ENCODE measurements at places on chromosomes 16 and 17.

- DNase-seq: no peak
These were observed 21.5 kb upstream of the KCNJ16 start for GRCh38 chr17:70053241-70054234.

GRCh38 chr17:7651097-7651664, 455 bp downstream of the ATP1B2 start:
- DNase-seq: no peak

DNA sequence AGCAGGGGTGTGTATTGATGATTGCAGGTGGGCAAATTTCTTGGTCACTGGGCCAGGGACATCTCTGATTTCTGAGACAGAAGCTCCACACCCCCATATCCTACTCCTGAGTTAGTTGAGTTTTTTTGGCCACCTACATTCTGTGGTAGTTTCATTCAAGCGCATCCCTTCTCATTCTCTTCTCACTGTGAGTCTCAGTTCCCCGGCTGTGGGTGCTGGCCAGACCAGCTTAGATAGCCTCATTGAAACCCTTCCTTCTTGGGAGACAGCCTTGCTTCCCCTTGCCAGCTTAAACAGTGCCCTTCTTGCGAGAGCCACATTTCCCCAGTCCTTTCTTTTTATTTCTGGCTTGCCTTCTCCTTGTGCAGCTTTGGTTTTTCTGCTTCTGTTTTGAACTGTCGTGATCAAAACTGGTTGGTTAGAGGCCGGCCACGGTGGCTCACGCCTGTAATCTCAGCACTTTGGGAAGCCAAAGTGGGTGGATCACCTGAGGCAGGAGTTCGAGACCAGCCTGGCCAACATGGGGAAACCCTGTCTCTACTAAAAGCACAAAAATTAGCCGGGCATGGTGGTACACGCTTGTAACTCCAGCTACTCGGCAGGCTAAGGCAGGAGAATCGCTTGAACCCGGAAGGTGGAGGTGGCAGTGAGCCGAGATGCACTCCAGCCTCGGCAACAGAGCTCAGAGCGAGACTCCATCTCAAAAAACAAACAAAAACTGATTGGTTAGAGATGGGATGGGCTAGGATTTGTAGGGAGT, 2.8 kb downstream of the GPT2 start:
- no peak for DNase-seq

GRCh38 chr16:70784692-70785555, 16.0 kb downstream of the VAC14 start:
- no peak for DNase-seq

GRCh38 chr16:85898521-85899442, at the start of gene IRF8:
IRF8 (plus strand) TSS chr16:85899162; CDS start chr16:85903016, 3,854 bp downstream.
- DNase-seq: no peak

GRCh38 chr16:79093554-79093967, 507.0 kb downstream of the MAF start:
- DNase-seq: no peak

DNA sequence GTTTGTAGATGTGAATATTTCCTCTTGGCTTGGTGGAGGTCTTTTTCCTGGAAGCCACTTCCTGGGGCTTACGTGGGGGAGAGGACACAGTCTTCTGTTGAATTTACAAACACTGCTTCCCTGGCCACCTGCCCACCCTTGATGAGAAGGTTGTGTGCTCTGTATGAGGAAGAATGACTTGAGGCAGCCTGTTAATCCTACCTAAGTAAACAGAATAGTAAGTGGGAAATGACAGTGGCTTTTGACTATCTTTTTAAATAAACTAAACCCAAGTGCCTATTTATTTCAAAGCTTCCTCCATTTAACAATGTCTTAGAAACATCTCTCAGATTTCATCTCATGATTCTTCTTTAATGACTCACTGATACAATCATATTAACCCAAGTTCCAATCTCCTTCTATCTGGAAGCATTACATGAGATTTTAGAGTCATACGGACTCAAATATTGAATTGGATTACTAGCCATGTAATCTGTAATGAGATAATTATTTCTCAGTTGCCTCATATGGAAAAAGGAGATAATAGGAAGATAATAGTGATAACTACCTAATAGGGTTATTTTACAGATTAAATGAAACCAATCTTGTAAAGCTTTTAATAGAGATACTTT, 96.6 kb upstream of the SMIM36 start:
- DNase-seq: peak; percentile 66

DNA sequence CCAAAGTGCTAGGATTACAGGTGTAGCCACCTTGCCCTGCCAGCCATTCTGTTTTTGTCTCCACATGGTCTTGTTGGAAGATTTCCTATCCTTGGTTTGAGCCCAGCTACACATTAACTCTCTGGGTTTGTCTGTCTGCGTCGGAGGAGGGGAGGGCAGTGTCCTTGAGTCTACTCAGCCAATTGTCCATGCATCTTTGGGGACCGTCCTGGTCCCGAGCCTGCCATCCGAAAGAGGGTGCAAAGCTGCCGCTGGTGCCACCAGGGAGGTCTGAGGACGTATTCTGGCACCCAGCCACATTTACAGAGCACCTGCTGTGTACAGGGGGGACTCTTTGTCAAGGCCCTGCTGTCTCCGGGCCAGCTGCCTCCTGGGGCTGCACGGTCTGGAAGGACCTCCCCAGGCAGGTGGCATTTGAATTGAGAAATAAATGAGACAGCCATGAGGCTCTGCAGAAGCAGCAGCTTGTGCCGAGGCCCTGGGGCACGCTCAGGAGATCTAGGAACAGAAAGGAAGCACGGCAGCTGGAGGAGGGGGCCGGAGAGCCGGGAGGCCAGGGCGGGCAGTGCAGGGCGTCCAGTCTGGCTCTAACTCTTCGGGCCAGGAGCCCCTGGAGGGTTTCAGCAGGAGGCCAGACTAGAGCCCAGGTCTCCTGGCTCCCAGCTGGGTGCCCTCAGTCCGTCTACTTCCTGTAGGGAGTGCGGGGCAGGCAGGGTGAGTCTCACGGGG, 1.5 kb downstream of the CYBA start:
- no peak for DNase-seq

DNA sequence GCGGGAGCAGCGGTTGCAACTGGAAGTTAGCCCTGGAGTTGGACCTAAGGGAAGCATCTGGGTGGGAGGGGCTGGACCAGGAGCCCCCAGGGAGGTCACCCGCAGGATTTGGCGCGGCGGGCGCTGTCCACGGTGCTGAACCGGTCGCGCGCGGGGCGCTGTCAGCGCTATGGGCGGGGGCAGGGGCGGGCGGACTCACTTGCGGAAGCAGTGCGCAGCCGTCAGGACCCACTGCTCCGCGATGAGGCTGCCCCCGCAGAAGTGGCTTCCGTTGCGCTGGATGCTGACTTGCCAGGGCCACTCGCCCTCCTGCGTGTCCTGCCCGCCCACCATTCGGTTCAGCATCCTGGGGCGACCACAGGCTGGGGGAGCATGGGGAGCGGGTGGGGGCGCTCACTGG, 4.5 kb downstream of the PRSS27 start:
- DNase-seq: no peak

DNA sequence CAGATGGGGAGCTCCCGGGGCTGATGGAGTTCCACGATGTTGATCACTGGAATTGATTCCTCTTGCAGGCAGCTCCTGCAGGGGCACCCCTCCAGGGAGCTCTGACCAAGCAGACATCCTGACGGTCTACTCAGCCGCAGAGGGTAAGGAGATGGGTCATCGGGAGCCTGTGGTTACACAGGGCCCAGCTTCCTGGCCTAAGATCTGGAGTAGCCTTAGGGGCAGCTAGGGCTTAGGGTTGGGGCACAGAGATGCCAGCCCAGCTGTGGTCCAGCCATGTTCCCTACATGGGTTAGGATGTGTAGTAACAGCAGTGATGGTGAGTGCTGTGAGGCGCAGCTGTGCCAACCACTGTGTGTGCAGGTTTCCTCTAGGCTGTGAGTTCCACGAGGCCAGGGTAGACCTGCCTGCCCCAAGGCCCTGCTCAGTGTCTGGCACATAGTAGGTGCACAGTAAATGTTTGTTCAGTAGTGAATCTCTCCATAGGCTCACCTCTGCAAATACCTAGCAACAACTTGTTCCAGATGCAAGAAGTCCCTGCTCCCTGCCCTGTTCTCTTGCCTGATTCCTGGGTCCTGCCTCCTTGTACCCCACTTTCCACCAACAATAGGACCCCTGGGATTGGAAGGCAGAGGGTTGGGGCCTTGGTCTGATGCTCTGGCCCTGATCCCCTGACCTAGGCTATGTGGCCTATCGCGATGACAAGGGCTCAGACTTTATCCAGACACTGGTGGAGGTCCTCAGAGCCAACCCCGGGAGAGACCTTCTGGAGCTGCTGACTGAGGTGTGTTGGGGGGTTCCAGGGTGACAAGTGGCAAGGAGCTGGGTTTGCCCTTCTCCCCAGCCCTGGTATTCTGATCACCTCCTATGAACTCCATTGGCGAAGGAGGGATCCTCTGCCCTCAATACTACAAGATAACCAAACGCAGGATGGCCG, 13.7 kb downstream of the ZNF213 start:
- no peak for DNase-seq
